Right kidney (tissue), 9 donors: ENCODE measurements at places on chromosomes 11 and 22.

- DNase-seq = no peak
Measured at GRCh38 chr11:74676596-74676995, 54.6 kb downstream of the CHRDL2 start.

GRCh38 chr11:64017945-64018224 is 17.8 kb upstream of the FLRT1 start:
- peak; percentile 8 for DNase-seq

DNA sequence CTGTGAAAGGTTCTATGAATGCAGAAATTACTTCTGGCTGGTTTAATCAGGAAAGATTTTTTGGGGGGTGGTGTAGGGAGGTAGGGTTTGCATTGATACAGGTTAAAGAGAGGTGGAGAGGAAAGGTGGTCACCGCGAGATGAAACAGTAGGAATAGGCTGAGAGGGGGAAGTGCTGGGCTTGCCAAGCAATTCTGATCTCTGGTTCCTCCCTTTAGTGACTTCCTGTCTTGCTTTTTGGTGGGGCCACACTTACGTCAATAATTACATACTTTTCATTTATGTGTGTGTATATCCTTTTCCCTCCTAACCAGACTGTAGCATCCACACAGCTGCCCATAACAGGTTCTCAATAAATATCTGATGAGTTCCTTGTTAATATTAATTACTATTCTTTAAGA is 120.0 kb downstream of the CTNND1 start:
- DNase-seq = no peak

- no peak for DNase-seq
Measured at GRCh38 chr11:113506461-113506860, 31.3 kb upstream of the DRD2 start.
